ENCODE measurements at places on chromosomes 16 and 17.

GRCh38 chr17:35892091-35893035 is 12.2 kb upstream of the CCL5 start:
- peak; percentile 12 for DNase-seq

- no peak for DNase-seq
Observed at GRCh38 chr17:46768540-46768870, 50.0 kb downstream of the WNT3 start.

DNA sequence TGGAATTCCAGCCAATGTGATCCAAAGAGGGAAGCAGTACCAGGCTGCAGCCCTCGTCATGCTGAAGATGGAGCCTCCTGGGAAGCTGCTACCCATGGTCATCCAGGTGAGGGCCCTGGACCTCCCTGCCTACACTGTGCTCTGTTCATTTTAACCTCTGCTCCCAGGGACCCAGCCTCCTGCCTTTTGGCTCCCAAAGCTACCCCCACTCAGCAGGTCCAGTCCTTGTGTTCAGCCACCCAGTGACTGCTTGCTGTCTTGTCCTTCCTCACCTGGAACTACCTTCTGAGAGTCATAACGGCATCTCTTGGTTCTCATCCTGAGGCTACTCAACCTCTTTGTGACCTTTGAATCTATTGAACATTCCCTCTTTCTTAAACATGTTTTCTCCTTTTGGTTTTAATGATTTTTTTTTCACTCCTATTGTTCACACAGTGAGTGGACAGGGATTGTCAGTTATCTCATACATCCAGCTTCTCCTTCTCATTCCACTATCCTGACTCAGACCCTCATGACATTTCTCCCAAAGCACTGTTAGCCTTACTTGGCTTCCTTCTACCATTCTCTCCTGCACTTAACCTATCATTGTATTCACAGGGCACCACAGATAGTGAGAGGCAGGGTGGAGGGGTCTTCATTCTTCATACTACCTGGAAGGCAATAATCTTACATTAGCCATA is 53.3 kb downstream of the GOSR1 start:
- peak; percentile 71 for DNase-seq

DNA sequence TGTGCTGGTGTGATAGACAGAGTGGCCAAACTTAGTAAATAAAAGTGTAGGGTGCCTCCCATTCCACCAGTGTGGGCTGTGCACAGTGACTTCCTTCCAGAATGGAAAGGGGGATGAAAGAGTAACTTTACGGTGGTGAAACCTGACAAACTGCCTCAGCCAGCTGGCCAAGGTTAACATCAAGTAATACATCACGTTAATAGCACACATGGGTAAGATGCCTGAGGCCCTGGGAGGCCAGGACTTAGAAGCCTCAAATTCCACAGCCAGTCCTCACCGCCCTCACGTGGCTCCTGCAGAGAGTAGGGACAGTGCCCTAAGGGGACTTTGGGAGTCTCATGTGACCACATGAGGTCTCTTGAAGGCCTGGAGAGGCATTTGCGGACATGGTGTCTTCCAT is 14.1 kb downstream of the RMI2 start:
- DNase-seq = peak; percentile 90

DNA sequence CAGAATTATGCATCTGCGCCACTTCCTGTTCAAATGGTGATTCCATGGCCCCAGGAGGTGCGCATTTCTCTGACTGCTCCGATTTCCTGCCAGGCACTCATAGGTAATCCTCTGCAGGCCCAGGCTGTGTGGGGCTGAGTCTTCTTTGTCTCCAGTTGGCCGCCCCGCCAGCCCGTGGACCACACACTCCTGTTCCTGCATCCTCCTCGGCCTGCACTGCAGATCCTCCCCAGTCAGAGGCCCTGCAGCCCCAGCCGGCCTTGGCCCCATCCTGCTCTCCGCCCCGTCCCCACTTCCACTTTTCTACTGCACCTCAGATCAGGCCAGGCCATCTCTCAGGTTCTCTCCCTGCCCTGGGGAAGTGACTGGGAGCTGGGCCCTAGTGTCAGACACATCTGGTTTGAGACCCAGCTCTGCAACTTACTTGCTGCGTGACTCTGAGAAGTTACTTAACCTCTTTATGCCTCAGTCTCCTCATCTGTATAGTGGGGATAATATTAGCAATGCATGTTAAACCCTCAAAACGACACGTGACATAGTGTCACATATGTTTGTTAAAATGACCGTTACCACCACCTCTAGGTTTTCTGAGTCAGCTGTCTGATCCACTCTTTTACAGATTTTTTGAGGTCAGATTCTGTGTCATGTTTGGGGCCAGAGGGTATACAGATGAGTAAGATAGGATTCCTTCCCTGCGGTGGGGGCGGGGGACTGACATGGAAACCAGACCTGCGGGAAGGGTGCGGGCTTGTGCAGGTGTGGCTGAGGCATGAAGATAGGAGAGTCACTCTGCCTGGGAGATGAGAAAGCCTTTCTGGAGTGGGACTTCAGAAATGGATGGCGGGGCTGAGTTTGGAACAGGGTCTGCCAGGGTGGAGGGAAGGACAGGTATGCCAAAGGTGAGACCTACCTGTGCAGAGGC is 12.8 kb downstream of the RAB11FIP4 start:
- no peak for DNase-seq

DNA sequence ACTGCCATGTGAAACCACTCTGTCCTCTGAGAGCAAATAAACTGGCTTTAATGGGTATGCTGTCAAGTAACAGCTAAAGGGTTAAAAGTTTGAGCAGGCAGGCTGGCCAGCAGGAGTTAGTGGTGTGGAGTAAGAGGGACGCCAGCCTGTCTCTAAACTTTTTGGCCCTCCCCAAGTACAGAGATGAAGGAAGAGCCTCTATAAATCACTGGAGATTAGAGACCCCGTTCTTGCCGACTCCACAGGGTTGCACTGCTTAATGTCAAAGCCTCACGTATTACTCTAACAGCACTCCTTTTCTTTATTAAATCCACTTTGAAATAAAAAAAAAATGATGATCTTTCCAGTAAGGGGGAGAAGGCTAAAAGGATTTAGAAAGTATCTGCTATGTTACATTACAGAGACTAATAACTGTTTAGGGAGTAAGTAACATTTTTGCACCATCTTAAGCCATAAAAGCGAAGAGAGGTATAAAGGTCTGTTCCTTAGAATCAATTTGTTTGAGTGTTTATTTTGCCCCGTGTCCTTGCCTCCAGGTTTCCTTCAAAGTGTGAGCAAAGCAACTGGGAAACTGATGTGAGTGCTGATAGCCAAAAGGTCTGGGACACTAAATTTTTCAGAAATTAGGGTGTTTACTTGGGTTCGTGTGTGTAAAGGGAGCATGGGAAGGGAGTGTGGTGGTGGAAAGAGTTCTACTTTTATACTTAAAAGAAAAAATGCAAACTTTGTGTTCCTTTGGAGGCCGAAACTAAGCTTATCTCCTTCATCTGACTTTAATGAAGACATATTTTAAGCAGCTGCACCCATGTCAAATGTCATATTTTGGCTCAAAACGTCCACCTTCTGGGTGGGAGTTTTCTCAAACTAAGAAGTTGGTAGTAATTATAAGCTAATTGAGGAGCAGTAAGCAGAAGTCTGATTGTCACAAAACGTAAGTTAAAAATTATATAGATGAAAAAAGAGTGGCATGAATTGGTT is 109.9 kb upstream of the TBX2 start:
- DNase-seq = no peak

DNA sequence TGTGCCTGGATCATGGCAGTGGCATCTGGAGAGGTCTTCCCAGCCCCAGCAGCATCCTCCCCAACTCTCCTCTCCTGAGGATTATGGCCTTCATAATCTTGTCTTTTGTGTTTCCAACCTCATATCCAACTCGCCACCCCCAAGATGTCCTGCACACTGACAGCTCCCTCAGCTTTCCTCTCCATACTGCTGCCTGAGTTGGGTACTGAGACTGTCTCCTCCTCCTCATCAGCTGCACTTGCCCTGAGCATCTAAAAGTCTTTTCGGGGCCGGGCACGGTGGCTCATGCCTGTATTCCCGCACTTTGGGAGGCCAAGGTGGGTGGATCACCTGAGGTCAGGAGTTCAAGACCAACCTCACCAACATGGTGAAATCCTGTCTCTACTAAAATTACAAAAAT is 2.0 kb downstream of the CD300LB start:
- no peak for DNase-seq

DNA sequence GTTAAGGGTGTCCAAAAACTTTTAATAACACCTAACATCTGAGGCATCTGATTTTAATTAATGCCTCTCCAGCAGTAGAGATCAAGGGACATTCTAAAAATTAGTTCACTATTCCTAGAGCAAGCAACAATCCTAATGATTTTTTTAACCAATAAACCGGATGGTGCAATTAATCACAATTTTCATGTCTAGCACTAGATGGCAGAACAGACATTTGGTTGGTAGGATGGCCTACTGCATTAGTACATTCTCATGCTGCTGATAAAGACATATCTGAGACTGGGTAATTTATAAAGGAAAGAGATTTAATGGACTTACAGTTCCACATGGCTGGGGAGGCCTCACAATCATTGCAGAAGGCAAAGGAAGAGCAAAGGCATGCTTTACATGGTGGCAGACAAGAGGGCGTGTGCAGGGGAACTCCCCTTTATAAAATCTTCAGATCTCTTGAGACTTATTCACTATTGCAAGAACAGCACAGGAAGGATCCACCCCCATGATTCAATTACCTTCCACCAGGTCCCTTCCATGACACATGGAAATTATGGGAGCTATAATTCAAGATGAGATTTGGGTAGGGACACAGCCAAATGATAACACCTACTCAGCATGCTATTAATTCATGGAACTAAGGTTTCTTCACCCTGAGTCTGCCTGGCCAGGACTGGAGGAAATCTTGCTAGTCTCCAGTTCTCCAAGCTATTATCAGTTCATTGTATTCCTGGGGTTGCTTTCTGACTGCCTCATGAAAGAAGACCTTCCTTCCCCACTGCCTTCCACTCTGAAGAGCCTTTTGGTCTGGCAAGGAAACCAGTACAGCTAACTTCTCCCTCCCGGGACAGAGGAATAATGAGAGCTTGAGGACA is 24.8 kb downstream of the HS3ST3A1 start:
- no peak for DNase-seq

DNA sequence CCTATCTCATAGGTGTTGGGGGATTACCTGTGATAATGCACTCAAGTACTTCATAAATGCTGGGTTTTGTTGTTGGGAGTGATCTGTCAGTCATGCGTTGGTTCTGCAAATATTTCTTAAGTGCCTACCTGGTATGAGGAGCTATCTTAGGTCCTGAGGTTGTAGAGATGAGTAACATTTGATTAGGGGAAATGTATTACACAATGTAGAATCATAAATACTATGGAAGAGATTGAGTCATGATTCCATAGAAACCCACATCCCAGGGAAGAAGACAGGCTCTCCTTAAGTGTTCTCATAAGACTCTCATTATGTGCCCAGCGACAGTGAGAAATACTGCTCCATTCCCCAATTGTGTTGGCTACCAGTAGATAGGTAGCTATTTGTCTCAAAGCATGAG is 240.1 kb downstream of the FTO start:
- DNase-seq = peak; percentile 7

GRCh38 chr17:8189041-8189710 is 804 bp downstream of the BORCS6 start:
- no peak for DNase-seq

- peak; percentile 98 for DNase-seq
Observed at GRCh38 chr16:69276148-69277115, 34.7 kb upstream of the VPS4A start.

DNA sequence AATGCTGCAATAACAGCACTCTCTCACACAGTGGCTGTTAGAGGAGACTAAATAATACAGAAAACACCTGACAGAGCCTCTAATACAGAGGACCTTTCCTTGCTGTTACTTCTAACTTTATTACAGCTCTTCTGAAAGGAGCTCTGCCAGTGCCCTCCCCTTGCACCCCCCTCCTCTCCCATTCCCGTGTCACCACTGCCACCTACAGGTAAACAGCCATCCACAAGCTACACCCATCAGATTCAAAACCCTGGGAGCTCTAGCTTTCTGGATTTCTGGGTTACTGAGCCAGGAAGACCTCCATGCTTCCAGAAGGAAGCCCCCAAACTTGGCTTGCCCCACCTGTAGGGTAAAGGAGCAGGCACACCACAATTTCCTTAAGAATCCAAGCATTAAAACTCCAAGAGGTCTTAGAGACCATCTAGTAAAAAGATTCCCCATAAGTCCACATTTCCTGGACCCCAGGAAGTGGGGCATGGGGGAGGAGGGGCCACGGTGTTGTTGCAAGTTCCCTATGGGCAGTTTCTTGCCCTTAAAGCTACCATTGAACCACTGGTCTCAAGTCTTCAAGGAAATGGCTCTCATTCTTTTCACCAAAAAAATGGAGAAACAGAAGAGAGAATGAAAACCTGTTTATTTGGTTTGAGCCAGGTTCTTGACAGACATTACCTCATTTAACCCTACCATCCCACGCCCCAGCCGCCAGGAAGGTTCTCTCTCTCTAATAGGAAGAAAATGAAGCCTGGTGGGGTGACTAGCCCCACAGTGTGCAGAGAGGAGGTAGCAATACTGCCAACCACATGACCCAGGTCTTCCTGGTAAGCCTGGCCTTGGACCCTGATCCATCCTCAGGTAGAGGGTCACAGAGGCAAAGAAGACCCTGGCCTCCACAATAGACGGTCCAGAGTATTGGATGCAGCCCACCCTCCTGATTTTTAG is 52.8 kb downstream of the TOM1L2 start:
- DNase-seq = peak; percentile 72

- peak; percentile 34 for DNase-seq
Observed at GRCh38 chr16:25260416-25260815, 2.8 kb upstream of the ZKSCAN2 start.

GRCh38 chr17:35489944-35490343 is 41.4 kb upstream of the SLFN13 start:
- no peak for DNase-seq

- DNase-seq = no peak
Observed at GRCh38 chr17:58324056-58324408, 4.6 kb downstream of the TSPOAP1 start.

DNA sequence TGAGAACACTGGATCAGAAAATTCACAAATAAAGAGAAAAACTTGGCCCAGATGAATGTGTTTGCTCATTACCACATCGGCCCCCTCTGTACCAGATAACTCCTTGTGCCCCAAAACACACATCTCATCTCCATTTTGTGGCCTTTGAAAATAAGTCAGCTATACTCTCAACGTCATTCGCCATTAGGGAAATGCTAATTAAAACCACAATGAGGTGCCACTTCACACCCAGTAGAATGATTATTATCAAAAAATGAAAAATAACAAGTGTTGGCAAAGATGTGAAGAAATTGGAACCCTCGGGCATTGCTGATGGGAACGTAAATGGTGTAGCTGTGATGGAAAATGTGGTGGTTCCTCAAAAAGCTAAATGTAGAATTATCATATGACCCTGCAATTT is 34.6 kb upstream of the AKTIP start:
- no peak for DNase-seq

- DNase-seq = no peak
Observed at GRCh38 chr16:964356-965035, 6.3 kb downstream of the LMF1 start.

DNA sequence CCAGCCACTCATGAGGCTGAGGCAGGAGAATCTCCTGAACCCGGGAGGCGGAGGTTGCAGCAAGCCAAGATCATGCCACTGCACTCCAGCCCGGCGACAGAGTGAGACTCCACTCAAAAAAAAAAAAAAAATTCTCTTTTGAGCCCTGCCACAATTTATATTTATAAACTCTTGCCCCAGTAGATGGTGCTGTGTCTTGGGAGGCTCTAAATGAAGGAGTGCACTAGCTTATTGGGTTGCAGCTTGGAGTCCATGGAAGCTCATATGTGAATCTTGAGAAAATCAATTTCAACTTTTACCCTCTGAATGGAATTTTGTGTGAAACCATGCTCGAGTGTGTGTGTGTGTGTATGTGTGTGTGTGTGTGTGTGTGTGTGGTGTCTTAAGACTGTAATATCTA is 420.1 kb downstream of the HS3ST4 start:
- DNase-seq = no peak

- DNase-seq = peak; percentile 82
Observed at GRCh38 chr16:69166221-69166833, 20.6 kb upstream of the SNTB2 start.

All from IMR-90 (cell line).